ENCODE measurements at places on chromosomes 5 and 9. TPM values are rescaled to one million over a fixed set of nuclear protein-coding genes. Genes with fewer than 3 reads are reported as not detected.

IFNK gene
- not detected for total RNA-seq

SLC34A3 gene
- total RNA-seq, result 0.19 TPM

OR1J2 gene
- not detected for total RNA-seq

FBXL7 gene
- not detected for total RNA-seq

TGFBR1 gene
- total RNA-seq, result 29.3 TPM

TMEM250 gene
- total RNA-seq, result 38.2 TPM

FAM13B gene
- 55.8 TPM for total RNA-seq

C9 gene
- total RNA-seq, result 0.39 TPM

DIAPH1 gene
- 167 TPM for total RNA-seq

GRCh38 chr5:171739271-171739670 is 46.3 kb upstream of the SMIM23 start:
- no peak for DNase-seq

GRCh38 chr5:109848130-109848529 is 158.4 kb downstream of the MAN2A1 start:
- DNase-seq, result no peak

GRCh38 chr5:116216246-116216645 is 131.4 kb downstream of the COMMD10 start:
- no peak for DNase-seq

GRCh38 chr5:173278172-173278571 is 43.2 kb upstream of the NKX2-5 start:
- DNase-seq, result no peak

DNA sequence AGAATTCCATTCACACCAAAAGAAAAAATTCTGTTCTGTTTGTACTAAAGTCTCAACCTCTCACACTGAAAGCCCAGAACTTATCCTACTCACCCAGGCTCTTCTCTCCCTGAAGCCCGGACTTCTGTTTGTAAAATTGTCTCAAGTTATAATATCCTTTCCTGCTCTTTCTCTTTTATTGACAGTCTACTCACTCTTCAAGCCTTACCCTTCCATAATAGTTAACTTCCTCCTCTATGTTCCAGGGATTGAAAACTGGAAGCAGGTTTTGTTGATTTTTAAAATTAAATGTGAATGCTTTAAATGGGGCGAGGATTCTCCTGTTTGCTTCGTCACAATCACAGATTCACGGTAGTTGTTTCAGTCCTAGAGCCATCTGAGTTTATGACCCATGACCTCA is 51.7 kb upstream of the CCDC112 start:
- no peak for DNase-seq

- DNase-seq, result no peak
Observed at GRCh38 chr9:6150483-6150882, 65.1 kb upstream of the IL33 start.

GRCh38 chr5:94031631-94032030 is 290.2 kb upstream of the POU5F2 start:
- DNase-seq, result no peak

GRCh38 chr5:53557386-53557785 is 3.1 kb upstream of the NDUFS4 start:
- no peak for DNase-seq

DNA sequence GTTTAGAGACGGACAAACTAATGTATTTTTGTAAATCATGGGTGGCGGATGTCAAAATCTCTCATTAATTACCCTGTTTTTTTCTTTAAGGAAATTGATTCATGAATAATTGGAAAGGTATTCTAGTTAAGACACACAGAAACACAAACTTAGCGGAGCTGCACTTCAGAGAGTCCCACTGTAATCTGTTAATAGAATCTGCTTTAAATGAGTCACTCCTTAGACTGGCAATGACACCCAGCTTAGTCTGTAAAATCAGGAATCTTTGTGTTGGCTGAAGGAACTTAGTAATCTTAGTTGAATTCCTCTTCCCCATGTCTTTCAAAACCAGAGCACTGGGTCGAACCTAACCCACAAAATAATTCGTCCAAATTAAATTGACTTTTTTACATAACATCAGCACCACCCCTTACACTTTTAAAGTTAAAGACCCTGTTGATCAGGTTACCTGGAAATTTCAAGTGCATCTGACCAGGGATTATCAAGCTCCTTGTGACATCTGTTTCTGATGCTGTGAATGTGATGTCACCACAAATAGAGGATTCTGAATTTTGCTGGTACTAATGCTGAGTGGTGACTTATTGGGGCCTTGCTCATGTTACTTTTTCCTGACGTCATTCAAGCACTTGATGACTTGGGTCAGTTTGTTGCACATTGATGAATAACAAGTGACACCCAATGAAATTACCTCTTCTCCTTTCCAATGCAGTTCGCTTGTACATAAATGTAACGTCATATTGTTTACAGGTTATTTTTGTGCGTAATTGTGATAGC is 313.6 kb downstream of the KCTD16 start:
- DNase-seq, result no peak

GRCh38 chr9:26746357-26747072 is 146.1 kb downstream of the CAAP1 start:
- peak; percentile 4 for DNase-seq

DNA sequence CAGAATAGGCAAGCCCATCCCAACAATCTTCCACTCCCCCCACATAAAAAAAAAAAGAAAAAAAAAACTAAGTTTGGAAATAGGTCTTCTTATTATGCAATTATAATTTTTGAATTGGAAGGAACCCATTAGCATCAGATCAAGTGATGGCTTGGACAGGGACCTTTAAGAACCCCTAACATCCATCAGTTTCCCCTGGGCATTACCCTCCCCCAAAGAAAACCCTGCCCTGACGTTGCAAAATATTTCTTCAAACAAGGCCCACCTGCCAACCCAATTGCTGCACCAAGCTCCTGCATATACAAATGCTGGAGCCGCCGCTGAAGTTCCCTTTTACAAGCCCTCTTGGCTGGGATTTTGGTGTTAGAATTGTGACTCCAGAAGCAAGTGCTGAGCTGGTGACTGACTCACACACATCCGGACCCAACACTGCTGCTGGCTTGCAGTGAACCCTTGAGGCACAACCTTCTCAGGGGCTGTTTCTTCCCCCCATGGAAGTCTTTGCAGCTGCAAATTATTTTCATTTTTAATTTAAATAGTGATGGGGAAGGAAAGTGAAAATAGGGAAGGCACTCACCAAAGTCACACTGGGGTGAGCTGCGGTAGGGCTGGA is 56.1 kb upstream of the AFAP1L1 start:
- DNase-seq, result no peak

Data from Caco-2 (cell line).